AG08396 (cell line): ENCODE measurements at places on chromosomes 16 and 17.
A peak's percentile ranks its signal among the peaks of the same experiment; 100 is the strongest.

GRCh38 chr17:27545562-27546229 lies 85.3 kb upstream of the LGALS9 start:
- no peak for DNase-seq

- no peak for DNase-seq
Observed at GRCh38 chr16:49717689-49718088, 138.2 kb downstream of the ZNF423 start.

- no peak for DNase-seq
Observed at GRCh38 chr16:88732172-88732960, 26.1 kb downstream of the CTU2 start.

DNA sequence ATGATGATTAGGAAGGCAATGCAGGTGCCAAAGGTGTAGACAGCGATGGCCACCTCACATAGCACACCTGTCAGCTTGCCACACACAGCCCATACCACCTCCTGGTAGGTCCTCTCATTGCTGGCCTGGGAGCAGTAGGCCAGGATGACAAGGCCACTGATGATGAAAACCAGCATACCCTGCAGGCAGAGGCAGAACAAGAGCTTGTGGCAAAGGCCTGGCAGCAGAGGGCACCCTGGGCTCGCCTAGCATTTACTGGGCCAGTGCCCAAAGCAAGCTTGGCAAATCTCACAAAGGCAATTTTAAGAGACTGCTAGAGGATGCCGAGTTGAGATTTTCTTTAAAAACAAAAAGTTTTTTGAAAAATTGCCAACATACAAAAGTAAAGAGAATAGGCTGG lies 5.9 kb downstream of the SLC38A7 start:
- DNase-seq = peak; percentile 53

GRCh38 chr17:76547183-76547641 lies 7.4 kb downstream of the PRCD start:
- DNase-seq = peak; percentile 68

DNA sequence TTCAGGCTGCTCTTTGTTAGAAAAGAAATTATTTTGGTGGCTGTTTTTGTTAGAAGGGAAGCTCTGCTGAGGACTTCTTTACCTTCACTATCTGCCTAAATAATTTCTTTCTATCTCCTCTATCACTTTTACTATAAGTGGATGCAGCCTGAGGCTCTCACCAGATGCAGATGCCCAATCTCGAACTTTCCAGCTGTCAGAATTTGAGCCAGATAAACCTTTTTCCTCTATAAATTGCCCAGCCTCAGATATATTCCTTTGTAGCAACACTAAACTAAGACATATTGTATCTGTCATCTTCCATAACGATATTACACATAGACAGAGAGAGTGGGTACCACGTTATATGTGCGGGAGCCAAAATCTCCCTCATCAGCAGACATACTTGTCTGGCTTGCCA lies 15.7 kb upstream of the CDH8 start:
- no peak for DNase-seq

GRCh38 chr17:68460146-68460545 lies 2.9 kb upstream of the WIPI1 start:
- no peak for DNase-seq

DNA sequence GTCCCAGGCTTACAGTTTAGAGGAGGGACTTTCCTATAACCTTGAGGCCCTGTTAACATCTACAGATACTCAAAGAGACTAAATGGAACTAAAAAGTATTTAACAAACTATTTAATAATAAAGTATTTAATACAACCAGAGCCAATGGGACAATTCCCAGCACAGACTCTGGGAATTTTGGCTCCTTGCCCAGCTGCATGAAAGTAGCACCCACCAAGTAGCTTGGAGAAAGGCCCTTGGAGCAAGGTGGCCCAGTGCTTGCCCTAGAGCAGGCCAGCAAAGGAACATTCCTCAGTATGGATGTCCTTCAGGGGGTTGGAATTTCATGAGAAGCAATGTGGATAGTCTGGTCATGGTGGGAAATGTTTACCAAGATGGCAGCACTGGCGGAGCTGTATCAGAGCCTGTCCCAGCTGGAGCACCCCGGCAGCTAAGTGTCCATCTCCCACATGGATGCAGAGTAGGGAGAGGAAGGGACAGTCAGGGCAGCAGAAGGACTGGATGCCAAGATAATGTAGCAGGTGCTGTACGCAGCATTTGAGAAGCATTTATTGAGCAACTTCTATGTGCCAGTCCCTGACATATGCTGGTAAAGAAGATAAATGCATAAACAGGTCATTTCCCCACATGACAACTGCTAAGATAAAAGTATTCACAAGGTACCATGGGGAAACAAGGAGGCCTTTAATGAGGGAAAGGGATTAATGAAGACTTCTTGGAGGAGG lies 5.2 kb upstream of the SMARCD2 start:
- no peak for DNase-seq

DNA sequence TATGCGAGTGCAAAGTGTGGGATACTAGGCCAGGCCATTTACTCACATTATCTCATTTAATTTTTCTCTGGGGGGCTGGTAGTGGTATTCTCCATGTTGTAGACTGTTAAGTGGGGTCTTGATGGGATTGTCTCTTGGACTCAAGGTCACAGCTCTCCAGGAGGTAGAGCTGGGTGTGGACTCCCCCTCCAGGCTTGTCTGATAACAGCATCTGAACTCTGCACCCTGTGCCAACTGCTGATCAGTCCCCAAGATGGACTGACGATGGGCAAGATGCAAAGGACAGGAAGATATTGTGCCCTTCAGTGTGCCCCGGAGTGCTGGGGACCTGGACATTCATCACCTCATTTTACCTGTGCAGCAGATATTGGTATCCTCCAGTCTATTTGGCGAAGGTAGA lies 147.8 kb downstream of the MSI2 start:
- no peak for DNase-seq

DNA sequence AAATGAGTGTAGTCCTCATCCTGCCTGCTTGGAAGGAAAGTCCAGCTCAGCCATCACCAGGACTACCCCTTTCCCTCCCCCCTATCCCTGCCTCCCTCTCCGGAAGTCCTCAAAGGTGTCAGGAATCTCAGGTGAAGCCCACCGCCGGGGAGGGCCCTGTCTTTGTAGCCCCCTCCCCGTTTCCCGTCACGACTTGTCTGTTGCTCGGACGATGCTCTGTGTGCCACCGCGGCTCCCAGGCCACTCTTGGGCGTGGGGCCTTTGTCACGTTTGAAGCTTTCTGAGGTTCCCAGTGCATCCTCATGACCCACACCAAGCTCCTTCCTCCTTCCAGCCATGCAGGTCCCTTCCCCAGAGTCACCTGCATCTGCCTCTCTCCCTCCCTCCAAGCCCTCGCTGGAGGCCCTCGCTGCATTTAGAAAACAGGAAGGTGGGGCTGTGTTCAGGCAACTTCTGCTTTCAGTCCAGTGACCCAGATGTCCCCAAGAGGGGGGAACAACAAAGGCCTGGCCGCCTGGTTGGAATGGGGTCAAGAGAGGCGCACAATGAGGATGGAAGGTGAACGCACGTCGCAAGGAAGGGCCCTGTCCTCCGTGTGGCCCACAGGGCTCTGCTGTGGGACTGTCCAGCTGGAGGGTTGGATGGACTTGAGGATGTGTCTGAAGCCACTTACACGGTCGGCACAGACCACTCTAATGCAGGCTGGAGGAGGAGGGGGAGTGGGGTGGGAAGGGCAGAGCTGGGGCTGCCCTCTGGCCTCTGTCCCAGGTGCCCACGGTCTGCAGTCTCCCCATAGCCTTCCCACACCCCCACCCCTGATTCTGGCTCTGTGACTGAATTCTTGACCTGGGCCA lies 59.9 kb downstream of the OR1D5 start:
- no peak for DNase-seq

- peak; percentile 66 for DNase-seq
Observed at GRCh38 chr17:70405492-70406220, 236.3 kb downstream of the KCNJ2 start.

DNA sequence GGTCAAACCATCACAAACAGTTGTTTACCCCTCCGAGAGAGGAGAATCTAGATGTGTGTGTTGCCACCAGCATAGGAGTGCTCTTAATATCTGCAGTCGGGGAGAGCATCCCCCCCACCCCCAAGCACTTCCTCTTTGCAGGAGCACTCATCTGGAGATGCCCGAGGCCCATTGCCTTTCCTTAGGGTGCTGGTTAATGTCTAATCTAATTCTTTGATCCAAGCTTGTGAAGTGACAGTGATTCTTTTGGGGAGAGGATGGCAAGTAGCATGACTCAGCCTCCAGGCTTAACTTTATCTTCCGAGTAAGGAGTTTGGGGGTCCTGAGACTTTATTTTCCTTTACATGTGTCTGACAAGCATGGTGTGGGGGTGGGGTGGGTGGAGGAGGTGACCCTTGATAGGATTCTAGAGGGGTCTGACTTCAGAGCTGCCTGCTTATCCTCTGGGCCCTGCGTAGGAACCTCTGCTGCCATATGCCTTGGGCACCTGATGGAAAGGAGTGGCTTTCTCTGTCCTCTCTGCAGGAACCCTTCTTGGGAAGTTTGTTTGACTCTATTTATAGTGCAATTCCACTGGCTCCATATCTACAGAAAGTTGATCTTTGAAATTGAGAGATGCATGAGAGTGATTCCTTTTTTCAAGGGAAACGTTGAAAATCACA lies 207.1 kb downstream of the SPECC1 start:
- no peak for DNase-seq

DNA sequence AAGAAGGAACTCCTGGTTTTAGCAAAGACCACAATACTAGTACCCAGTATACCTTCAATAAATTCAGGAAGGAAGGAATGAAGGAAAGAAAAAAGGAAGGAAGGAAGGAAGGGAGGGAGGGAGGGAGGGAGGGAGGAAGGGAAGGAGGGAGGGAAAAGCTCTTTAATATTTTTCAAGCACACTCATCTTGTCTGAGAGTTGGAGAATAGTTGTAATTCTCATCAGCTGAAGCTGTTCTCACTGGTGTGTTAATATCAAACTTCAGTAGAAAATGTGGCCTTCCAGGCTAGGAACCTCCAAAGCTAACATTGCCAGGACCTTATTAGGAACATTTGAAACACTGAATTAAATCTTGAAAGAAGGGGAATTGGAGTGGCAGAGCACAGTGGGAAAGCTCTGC lies 55.2 kb upstream of the CDH5 start:
- no peak for DNase-seq

GRCh38 chr16:19389246-19389645 lies 28.4 kb upstream of the TMC5 start:
- no peak for DNase-seq

- DNase-seq = no peak
Observed at GRCh38 chr17:1593630-1593931, 31.0 kb upstream of the PITPNA start.

DNA sequence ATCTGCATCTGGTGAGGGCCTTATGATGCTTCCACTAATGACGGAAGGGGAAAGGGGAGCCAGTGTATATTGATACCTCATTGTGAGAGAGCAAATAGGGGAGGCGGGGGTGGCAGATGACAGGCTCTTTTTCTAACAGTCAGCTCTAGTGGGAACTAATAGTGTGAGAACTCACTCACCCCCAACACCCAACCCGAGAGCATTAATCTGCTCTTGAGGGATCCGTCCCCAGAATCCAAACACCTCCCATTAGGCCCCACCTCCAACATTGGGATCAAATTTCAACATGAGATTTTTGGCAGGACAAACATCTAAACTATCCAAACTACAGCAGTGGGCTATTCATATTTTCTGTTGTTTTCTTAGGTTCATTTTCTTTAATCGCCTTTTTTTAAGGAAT lies 54.4 kb downstream of the BPTF start:
- no peak for DNase-seq

DNA sequence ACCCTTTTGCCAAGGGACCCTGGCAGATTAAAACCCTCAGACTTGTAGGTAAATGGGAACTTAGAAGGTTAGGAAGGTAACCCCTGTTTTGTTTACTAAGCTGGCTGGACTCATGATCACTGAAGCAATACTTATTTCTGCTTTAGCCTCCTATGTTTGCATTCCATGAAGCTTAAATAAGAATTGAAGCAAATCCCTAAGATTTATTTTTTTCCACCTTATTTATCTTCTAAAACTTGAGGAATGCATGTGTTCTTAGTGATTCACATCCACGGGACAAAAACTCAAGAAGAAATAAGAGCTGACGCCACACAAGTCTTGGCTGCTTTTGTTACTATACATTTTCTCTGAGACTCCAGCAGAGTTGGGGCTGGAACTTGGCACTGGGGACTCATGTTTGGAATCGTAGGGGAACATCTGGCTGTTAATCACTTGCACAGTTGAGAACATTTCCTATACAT lies 35.5 kb downstream of the CLUAP1 start:
- peak; percentile 61 for DNase-seq

- DNase-seq = no peak
Observed at GRCh38 chr17:40190197-40191021, 13.1 kb downstream of the RAPGEFL1 start.

GRCh38 chr17:44556166-44556831 lies 985 bp upstream of the FZD2 start:
- DNase-seq = peak; percentile 60

DNA sequence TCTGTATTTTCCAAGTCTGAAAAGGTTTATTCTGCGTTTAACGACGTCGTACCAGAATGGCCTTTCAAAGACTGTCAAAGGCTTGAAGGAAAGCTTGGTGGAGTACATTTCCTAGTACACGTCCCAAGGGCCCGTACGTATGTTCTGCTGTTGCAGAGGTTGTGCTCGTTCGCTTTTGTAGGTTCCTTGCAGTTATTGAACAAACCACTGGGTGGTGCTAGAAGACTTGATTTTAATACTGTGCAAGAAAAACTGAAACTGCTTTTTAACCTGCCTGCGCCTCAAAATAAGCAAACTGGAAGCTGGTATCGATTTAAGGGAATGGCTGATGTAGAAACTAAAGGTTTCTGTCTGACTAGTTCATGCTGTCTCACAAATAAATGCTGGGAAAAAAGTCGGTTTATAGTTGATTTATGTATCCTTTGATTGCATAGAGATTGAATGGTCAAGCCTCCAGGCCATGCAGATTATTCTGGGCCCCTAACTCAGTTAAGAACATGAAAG lies 54.6 kb downstream of the USP10 start:
- DNase-seq = peak; percentile 69

DNA sequence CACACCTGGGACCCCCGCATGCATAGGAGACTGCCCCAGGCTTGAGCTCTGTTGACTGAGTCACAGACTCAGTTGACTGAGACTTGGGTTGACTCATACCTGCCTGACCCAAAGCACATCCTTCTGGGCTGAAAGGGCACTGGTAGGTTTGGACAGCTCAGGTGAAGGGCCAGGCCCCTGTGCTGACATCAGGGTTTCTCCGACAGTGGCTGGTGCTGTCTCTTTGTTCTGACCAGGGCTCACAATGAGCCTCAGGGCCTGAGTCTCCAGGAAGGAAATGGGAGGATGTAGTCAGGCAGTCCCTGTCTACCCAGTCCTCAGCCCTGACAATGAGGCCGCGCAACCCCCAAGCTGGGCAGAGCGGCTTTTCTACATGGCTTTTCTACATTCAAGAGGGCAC lies 6.5 kb downstream of the SPNS2 start:
- no peak for DNase-seq
